ENCODE measurements at places on chromosomes 12 and 14.

DNA sequence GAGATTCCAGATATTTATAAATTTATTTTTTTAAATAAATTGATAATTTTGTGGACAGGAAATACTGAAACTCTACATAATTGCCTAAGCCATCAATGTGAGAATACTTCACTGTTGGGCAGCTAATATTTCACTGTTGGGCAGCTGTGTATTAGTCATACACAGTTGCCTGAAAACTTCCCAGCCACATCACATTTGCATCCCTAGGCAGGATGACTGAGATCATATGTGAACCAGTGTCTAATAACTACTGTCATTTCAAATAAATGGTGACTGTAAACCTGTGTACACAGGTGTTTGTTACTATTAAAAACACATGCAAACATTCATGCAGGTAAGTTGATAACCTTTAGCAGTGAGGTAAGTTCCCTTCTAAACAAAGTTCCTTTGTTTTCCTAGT is 43.9 kb downstream of the TMTC3 start:
- no peak for DNase-seq

- no peak for DNase-seq
These were observed 94.9 kb downstream of the ELK3 start for GRCh38 chr12:96289067-96289466.

DNA sequence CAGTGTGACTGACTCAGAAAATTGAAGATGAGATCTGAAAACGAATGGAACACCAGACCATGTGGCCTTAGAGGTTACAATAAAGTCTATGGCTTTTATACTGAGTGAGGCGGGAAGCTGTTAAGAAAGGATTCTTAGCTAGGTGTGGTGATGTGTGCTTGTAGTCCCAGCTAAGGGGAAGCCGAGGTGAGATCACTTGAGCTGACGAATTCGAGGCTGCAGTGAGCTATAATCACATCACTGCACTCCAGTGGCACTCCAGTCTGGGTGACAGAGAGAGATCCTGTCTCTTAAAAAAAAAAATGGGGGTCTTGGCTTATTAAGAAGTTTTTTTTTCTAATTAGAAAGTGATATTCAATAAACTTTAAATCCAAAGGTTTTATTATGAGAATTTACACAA is 678.6 kb downstream of the TMTC2 start:
- DNase-seq = no peak

DNA sequence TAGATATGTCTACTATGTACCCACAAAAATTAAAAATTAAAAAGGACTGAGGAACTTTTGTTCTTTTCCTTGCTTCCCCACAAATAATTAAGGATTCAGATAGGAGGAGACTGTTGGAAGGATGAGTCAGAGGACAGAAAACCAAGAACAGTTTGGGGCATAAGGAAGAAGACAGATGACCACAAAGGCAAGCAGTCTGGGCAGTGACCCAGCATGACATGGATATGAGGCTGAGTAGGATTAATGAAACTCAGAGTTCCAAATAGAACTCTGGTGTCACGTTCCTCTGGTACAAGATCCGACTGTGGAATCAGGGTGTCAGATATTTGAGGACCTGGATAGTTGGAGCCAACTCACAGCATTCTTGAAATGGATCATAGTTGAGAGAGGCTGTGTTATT is 89.3 kb upstream of the SLC38A4 start:
- DNase-seq = no peak

DNA sequence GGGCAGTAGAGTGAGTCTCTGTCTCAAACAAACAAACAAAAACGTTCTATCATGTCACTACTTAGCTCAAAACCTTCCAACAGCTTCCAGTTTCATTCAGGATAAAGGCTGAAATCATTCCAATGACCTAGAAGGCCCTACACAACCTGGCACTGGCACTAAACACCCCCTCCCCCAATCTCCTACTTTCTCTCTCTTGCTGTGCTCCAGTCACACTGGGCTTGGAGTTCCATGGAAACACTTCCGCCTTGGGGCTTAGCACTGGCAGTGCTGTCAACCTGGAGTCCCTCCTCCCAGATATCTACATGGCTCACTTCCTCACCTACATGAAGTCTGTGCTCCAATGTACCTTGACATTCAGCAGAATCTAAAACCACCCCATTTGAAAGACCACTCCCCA is 65.0 kb upstream of the SINHCAF start:
- DNase-seq = no peak

DNA sequence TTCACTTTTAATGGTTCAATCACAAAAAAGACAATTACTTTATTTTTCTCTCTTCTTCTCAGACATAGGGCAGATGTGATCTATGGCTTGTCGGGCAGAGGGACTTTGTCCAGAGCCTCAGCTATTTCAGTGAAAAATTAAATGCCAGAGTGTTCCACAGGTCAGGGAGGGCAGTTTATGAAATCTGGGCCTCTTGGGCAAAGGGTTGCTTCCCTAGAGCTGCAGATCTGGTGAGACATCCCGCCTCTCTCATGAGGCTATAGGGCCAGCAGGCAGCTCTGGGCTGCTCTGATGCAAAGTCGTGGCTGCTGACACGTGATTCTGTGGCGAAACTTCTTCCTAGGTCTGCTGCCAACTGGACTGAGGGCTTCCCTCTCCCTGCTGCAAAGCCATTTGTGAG is 6.0 kb downstream of the CLMN start:
- DNase-seq = no peak

DNA sequence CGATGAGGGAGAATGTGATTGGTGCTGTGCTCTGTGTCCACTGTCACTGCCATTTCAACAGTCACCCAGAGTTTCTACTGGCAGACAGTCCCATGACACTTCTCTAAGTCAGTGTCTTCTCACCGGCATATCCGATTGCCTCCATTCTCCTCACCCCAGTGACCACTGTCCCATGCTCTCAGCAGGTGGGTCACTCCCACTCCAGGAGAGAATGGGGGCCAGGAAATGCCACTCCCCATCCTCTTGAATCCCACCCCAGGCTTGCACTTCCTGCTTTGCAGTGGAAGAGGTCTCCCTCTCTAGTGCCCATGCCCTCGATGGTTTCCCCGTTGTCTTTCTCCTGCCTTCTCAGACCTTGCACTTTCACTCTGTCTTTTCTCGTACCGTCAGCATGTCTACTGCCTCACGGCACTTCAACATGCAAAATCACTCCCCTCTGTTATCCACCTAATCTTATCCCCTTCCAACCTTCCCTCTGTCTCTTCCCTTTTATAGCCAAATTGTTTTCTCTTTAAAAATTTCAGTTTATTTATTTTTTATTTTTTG is 2.2 kb upstream of the EP400 start:
- DNase-seq = no peak

- DNase-seq = no peak
These were observed 24.3 kb downstream of the MOAP1 start for GRCh38 chr14:93160353-93160801.

DNA sequence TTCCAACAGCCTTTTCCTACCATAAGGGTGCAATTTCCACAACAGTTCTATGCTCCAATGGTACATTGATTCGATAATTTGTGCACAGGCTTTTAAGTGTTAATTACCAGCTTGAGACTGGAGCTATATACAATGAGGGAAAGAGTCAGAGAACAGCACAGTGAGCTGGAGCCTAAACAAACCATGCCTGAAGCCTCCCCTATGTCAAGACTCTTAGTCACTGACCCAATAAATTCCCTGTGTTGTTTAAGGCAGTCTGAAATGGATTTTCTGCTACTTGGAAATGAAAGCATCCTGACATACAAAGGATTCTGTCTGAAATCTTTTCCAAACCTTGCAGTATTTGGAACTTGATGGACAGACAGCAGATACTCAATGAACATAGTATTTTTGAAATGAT is 149.0 kb downstream of the EFCAB11 start:
- DNase-seq = no peak

DNA sequence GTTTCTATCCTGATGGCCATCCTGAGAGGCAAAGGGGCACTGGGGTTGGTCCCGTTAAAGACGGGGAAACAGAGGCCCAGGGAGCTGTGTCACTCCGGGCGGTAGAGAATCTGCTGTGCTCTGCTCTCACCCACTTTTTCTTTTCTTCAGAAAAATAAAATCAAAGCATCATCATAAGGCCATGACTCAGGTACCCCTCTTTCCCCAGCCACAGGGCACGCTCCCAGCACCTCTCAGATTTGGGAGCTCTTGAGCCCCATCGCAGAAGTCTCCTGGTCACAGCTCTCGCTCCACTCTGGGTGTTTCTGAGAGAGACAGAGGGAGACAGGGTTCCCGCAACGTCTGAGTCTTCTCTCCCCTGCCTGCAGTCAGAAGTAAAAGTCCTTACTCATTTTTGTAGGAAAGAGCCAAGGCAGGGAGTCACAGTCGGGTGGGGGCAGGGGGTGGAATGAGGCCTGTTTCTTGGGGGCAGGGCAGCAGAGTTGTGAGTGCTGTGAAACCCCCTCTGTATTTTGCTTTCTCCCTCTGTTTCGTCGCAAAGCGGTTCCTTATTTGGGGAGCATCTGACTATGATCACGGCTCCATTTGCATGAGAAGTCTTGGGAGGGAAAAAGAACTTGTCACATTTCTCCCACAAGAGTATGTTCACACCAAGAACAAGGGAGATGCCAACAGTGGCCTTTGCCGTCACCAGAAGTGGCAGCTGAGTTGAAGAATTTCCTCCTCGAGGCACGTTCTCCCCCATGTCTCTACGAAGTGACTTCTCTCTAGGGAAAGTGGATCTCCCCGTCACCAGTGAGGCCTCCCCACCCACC is 139.0 kb downstream of the BCL11B start:
- DNase-seq = no peak

DNA sequence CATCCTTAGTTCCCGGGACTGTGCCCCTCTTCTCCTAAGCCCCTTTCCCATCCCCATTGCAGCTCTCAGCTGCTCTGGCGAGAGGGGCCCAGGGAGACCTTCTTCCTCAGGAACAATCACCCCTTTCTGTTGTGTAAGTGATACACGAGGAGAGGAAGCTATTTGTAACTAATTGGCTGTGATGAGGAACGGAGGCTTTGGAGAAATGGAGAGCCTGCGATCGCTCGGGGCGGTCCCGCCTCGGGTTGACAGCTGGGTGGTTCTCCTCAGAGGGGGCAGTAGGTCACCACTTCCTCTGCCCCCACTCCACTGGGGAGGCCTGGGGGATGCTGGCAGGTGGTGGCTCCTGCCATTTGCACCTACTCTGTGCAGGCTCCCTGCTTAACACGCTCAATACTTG is 6.6 kb upstream of the PGF start:
- DNase-seq = no peak

DNA sequence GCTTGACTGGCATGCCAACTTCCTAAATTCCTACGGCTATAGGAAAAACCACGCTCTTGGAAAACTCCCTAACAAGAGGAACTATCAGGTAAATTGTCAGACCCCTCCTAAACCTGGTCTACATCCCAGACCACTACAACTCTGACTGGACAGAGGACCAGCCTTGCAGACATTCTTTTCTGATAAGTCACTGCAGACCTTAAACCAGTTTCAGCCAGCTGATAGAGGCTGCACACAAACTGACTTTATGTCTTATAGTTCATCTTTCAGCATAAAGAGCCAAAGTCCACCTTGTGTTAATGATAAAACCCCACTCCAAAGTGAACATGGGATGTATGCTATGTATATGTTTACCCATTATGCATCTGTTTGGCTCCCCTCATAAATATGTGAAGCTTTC is 166.6 kb downstream of the KTN1 start:
- no peak for DNase-seq

DNA sequence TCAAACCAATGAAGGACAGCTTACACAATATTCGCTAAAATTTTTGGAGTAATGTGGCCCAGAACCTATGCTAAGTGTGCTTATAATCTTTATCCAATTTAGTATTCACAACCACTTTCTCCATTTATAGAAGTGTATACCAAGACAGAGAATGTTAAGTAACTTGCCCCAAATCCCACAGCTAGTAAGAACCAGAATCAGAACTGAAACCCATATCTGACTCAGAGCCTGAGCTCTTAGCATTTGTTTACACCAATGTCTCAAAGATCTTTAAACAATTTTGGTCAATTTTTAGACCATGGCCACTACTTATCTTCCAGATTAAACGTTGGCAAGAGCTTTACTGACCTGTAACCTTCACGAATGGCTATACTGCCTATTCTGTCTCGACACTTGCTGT is 53.0 kb downstream of the PAPLN start:
- no peak for DNase-seq

DNA sequence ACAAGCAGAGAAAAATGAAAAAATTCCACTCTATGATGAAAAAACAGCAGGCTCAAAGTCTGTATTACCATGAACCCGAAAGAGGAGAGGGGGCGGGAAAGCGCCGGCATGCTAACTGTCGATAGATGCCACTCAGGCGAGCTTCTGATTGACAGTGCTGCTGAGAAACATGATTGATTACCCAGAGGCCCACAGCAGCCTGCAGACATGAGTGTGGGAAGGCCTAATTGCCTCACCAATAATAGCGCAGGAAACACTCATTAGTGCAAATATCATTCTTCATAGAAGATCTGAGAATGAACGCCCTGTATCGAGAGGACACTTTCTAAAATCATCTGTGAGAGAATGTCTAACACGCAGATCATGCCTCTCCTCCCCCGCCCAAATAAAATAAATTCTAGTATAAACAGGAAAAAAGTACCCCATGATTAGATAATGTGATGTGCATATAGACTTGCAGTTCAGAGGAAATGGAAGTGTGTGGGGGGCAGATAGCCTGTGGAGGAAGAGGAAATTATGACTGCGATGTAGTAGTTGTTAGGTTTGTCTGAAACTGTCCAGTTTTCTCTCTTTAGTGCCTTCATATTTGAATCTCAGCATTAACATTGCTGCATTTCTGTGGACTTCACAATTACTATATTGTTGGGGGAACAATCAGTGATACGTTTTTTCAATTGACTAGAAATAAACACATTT is 15.6 kb downstream of the TPH2 start:
- DNase-seq = no peak

DNA sequence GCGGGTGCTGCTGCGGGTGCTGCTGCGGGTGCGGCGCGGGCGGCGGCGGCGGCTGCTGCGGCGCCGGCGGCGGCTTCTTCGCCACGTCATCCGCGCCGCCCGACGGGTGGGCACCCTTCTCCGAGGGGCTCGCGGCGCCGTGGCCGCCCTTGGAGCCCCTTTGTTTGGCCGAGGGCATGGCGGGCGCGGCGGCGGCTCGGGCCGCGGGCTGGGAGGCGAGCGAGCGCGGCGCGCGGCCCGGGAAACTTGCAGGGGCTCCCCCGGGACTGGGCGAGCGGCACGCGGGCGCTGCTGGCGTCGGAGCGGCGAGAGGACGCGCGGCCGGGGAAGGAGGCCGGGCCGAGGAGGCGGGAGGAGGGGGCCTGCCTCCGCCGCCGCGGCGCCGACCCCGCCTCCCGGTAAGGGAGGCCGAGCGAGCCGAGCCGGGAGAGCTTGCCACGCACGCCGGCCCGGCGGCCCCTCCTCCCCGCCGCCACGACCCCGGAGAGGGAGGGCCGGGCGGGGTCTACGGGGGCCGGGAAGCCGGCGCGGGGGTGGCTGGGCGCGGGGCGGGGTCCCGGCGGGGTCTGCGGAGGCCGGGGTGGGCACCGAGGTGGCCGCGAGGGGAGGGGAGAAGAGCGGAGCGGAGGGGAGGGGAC is at the start of gene CKAP4:
Gene CKAP4, minus strand, starts transcription at position 347 of the 638 bp plus-strand sequence. Its CDS starts 169 bp downstream, at position 178.
- peak; percentile 60 for DNase-seq

DNA sequence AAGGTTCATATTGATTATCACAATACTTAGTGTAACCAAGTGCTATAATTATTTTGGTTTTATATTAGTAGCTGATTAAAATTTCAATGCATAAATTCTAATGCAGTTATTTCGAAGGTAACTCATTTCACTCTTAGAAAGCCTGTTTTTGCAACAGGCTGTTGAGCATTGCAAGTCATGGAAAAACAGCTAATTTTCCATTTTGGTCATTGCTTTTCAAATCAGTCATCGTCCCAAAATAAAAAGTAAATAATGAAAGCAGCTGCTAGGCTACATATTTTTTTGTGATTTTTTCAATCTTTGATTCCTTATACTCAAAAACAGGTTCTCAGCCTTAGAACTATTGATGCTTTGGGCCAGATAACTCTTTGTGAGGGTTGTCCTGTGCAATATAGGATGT is 22.9 kb downstream of the VEZT start:
- DNase-seq = no peak

Measured in neural crest cell (in vitro differentiated cells).